Trophoblast cell (in vitro differentiated cells and primary cell): ENCODE measurements at places on chromosomes 11 and 22.

DNA sequence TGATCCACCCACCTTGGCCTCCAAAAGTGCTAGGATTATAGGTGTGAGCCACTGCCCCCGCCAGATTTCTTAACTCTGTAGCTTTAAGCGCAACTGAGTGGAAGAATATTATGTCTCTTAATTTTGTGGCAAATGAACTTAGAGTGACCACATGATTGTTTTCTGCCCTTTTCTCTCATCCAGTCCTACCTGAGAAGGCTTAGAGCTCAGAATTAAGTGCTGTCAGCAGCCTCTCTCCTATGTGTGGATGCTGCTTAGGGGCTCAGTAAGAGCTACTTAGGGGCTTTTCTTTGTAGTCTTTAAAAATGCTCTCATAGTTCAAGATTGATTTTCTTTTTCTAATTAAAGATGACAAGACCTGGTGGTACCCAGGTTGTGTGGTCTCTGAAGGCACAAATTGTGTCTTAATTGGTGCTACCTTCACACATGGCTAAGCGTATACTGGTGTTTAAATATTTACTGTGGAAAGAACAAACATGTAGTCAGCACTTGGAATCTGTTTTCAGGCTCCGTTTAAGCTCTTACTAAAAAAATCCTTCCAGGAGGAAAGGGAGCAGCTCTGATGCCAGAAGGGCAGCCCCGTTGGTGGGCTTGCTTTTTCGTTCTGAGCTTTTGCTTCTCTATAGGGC is 59.3 kb downstream of the DEPDC5 start:
- no peak overlapping the region for H3K4me3 ChIP-seq
- H3K36me3 ChIP-seq: peaks cover 38% of the 10 kb centered on the region
- no peak overlapping the region for H3K27ac ChIP-seq
- H3K4me1 ChIP-seq: no peaks in the 10 kb centered on the region
- DNase-seq: no peak
- H3K27me3 ChIP-seq: no peaks in the 10 kb centered on the region

DNA sequence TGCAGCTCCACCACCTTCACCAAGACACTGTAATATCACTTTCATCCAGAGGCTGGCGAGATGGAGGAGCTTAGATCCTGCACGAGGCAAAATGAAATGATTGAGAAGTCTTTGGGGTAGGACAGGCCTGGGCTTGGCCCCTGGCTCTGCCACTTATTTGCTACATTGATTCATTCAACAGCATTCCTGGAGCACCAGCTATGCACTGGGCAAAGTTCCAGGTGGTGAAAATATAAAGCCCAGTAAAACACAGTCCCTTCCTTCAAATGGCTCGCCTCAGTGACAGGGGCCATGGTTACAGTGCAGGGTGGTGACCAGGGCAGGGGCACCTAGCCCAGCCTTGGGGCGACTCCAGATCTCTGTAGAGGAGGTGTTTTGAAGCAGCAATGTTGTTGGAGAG is 19.7 kb downstream of the ALX4 start:
- H3K4me1 ChIP-seq: no peaks in the 10 kb centered on the region
- H3K36me3 ChIP-seq: no peaks in the 10 kb centered on the region
- DNase-seq: no peak
- H3K27me3 ChIP-seq: no peaks in the 10 kb centered on the region
- no peak overlapping the region for H3K27ac ChIP-seq
- H3K4me3 ChIP-seq: no peak overlapping the region

- peak; percentile 75 for DNase-seq
- no peak overlapping the region for H3K27ac ChIP-seq
- H3K36me3 ChIP-seq: no peaks in the 10 kb centered on the region
- no peaks in the 10 kb centered on the region for H3K4me1 ChIP-seq
These were observed 39.9 kb downstream of the CWC15 start for GRCh38 chr11:94933223-94934130.

DNA sequence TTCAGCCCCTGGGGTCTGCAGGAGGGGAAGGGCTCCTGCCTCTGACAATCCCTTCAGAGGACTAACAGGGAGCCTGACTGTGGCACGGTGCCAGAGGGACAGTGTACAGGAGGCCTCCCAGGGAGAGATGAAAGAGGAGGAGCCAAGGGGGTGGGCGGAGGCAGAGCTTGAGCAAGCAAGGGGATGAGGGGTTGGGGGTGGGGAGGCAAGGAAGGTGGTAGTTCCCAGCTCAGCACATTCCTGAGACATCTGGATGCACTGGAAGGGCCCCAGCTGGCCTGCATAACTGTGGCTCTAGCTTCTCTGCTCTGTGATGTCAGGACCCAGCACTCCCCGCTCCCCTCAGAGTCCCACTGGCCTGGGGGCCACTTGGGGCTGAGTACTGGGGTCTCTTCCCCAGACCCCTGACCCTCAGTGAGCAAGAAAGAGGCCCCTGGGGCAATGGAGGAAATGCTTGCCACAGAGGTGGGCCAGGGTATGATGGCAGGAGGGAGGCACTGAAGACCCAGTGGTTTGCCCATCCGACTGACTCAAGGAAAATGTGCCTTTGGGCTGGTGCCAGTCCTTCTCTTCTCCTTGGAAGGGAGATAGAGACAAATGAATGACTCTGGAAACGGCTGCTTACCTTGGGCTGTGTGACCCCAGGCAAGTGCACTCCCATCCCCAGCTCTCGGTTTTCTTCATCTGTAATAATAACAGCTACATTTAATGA is 13.3 kb downstream of the CREB3L1 start:
- H3K27me3 ChIP-seq: no peaks in the 10 kb centered on the region
- no peak for DNase-seq
- H3K27ac ChIP-seq: peak overlapping the region; percentile 73
- H3K4me3 ChIP-seq: no peak overlapping the region

DNA sequence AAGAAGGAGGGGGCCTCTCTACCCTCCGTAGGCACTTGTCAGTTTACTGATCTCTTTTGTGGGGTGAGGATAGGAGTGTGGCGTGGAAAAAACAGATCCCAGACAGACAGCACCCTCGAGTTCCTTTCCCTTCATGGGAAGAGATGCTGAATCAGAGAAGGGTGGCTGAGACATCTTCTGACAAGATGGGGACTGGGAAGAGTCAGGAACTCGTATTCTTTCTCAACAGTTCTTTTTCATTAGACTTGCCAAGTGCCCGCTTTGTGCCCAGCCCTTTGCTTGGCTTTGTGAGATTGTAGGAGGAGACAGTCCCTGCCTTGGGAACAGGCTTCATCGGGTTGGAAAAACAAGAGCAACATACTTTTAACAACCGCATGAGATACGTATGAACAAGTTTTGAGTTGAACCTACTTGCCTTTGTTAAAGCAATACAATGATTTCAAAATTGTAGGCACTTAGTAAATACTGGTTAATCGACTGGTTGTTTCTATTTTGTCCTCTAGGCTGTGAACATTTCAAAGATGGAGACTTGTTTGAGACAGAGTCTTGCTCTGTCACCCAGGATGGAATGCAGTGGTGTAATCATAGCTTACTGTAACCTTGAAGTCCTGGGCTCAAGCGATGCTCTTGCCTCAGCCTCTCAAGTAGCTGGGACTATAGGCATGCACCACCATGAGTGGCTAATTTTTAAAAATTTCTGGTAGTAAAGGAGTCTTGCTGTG is 1.1 kb downstream of the RRM1 start:
- H3K4me1 ChIP-seq: peaks cover 5% of the 10 kb centered on the region
- H3K4me3 ChIP-seq: peak overlapping the region; percentile 80
- H3K36me3 ChIP-seq: peaks cover 9% of the 10 kb centered on the region
- no peak overlapping the region for H3K27ac ChIP-seq

GRCh38 chr11:124078591-124078990 is 36.7 kb upstream of the VWA5A start:
- H3K4me1 ChIP-seq: peaks cover 14% of the 10 kb centered on the region
- H3K4me3 ChIP-seq: no peak overlapping the region
- peak overlapping the region; percentile 40 for H3K27ac ChIP-seq
- H3K36me3 ChIP-seq: no peaks in the 10 kb centered on the region
- peak; percentile 23 for DNase-seq

- no peaks in the 10 kb centered on the region for H3K4me1 ChIP-seq
- no peaks in the 10 kb centered on the region for H3K36me3 ChIP-seq
- H3K4me3 ChIP-seq: peak overlapping the region; percentile 95
- peak overlapping the region; percentile 100 for H3K27ac ChIP-seq
- no peak for DNase-seq
These were observed 1.5 kb downstream of the HIPK3 start for GRCh38 chr11:33258631-33259205.
